ENCODE measurements at places on chromosomes 6 and 20.

- DNase-seq: no peak
Measured at GRCh38 chr6:3372184-3372846, 84.5 kb downstream of the SLC22A23 start.

DNA sequence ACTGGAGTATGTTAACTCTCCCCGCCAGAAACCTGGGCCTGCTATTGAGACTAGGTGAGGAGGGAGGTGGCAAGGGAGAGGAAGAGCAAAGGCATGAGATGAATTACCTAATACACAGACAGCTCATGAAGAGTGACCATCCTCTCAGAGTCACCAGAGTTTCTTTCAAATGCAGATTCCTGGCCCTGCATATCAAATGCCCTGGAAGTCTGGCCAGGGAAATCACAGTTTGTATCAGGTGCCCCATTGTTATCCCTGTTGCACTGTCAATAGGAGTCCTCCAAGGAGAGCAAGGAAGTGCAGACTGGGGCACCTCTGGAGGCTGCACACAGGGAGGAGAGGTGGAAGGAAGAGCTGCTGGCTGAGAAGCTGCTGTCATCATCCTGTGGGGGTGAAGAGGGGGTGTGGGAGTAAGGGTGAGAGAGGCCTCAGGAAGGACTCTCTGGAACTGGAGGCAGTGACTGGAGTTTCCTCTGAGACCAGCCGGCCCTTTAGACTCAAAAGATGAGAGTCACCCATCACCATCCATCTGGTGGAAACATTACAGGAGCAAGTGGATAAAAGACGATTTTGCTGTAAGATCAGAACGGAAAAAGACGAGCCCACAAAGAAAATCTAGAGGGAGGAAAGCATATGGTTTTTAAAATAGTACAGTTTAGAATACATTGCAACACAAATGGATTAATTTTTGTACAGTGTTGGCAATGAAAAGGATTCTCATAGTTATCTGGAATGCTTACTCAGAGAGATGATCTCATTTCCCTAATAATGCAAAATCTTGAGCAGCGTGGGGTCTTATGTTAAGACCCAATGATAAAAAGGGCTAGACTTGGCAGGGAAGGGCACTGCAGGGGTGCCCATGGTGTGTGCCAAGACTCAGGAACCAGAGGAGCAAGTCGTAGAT is 268.1 kb downstream of the UST start:
- no peak for DNase-seq

DNA sequence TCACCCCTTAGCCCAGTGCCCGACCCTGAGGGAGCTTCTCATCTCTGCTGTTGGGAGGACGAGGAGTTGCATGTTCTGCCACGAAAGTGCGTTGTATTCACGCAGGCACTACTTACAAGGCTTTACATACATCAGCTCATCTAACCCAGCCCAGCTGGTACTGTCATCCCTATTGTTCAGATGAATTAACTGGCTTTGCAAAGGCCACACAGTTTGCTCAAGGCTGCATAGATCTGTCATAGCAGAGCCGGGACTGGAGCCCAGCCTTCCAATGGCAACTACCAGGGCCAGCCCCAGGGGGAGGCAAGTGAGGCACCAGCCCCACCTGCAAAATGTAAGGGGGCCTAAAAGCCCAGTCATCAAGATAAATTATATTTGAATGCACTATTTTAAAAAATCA is 257.6 kb downstream of the NFATC2 start:
- no peak for DNase-seq

DNA sequence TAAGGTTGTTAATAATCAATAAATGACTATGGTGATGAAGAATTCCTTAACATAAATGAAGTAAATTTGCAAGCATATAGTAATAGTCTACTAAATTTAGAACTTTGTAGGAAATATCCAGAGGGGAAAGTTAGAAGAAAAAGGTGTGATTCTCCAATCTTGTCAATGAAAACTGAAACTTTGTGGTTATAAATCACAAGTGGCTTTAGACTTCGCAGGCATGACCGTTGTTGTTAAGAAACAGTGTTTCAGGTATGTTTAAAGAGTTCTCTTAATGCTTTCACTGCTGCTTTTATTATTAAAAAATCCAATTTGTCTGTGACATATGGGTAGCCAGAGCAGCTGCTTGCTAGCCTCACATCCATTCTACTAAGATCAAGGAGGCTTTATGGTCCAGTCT is 475.6 kb upstream of the ADGRB3 start:
- DNase-seq: no peak

- no peak for DNase-seq
Measured at GRCh38 chr6:88538130-88538706, 372.1 kb upstream of the CNR1 start.

DNA sequence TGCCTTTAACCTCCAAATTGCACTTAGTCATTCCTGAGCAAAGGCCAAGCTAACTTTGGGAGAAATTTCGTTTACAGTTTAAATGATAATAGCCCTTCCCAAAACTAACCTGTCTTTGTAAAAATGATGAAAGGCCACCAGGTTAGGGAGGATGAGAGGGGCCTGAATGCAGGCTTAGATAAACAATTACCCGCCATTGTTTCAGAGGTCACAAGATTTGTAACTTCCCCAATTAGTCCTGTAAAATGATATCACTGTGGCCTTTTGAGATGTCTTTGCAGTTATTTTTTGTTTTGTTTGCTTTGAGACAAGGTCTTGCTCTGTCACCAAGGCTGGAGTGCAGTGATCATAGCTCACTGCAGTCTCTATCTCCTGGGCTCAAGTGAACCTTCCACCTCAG is 26.3 kb downstream of the GNL1 start:
- no peak for DNase-seq

- no peak for DNase-seq
Measured at GRCh38 chr20:36969478-36970186, 18.1 kb upstream of the SAMHD1 start.

GRCh38 chr6:78910591-78911171 is 43.3 kb downstream of the IRAK1BP1 start:
- no peak for DNase-seq

DNA sequence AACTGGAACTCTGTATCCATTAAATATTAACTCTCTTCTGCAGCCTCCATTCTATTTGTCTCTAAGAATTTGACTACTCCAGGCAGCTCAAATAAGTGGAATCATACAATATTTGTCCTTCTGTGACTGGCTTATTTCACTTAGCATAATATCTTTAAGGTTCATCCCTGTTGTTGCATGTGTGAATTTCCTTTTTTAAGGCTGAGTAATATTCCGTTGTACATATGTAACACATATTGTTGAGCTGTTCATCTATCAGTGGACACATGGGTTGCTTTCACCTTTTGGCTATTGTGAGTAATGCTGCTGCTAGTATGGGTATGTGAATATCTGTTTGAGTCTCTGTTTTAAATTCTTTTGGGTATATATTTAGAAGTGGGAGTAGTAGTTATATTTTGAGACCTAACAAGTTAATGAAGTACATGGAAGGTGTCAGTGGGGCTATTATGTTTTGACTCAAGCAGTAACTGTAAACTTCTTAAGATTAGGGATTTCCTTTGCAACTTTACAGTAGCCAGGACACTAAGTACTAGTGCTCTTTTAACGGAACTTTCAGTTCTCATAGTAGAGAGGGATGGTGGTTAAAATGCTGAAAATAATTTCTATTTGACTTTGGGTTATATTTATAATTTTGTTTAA is 29.7 kb upstream of the TMEM217 start:
- DNase-seq: no peak

GRCh38 chr6:13413900-13414555 is 73.4 kb downstream of the GFOD1 start:
- no peak for DNase-seq

DNA sequence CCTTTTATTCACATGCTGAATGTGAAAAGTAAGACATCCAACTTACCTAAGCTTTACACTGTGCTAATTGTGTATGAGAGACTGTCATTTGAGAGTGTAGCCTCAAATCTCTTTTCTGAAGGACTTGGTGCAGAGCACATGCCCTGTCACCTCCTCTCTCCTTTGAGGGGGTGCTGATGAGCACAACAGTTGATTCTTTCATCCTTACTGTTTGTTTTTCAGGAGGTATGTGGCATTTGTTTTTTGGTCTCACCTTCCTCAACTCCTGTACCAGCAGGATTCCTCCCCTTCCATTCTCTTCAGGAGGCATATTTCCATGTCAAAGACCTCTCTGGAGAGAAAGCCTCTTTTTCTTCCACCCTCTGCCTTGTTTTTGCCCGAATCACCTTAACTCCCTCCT is 252.6 kb upstream of the CITED2 start:
- no peak for DNase-seq

DNA sequence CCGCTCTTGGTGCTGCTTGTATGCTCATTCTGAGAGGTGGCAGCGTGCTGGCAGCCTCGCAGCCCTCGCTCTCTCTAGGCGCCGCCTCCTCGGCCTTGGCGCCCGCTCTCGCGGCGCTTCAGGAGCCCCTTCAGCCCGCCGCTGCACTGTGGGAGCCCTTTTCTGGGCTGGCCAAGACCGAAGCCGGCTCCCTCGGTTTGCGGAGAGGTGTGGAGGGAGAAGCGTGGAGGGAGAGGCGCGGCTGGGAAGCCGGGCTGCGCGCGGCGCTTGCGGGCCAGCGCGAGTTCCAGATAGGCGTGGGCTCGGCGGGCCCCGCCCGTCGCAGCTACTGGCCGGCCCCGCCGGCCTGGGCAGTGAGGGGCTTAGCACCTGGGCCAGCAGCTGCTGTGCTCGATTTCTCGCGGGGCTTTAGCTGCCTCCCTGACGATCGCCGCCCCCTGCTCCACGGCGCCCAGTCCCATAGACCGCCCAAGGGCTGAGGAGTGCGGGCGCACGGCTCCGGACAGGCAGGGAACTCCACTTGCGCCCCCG is 19.5 kb upstream of the FAM8A1 start:
- DNase-seq: no peak

GRCh38 chr6:158536084-158536890 is 23.6 kb upstream of the TMEM181 start:
- DNase-seq: peak; percentile 48

DNA sequence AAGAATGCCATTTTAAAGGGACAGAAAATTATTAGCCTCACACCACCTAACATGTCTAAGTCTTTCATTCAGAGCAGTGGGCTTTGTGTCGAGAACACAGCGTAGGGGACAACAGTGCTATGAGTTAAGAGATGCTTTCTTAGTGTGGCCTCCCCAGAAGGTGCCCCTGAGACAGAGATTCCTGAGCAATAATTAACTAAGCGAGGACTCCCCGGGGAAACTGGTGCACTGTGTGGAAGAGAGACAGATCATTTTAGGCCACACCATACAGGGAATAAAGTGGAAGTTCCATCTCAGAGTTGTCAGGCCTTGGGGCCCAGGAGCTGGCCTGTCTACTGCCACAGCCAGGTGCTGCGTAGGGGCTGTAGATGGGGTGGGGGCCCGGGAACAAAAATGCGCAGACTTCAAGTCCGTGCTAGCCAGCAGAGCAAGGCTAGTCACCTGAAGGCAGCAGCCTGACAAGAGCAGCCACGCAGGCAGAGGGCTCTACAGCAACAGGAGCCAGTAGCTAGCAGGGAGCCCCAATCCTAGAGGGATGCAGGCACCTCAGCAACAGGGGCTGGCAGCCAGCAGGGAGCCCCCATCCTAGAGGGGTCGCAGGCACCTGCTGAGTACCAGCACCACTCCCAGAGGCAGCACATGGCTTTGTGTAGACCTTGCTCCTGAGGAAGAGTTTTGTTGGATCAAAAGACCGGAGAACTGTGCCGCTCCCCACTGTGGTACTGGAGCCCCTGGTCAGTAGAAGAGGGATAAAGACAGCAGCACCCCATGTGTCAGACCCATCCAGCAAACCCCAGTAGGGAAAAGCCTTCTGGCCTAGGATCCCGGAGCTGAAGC is 63.0 kb upstream of the NXT1 start:
- DNase-seq: no peak

DNA sequence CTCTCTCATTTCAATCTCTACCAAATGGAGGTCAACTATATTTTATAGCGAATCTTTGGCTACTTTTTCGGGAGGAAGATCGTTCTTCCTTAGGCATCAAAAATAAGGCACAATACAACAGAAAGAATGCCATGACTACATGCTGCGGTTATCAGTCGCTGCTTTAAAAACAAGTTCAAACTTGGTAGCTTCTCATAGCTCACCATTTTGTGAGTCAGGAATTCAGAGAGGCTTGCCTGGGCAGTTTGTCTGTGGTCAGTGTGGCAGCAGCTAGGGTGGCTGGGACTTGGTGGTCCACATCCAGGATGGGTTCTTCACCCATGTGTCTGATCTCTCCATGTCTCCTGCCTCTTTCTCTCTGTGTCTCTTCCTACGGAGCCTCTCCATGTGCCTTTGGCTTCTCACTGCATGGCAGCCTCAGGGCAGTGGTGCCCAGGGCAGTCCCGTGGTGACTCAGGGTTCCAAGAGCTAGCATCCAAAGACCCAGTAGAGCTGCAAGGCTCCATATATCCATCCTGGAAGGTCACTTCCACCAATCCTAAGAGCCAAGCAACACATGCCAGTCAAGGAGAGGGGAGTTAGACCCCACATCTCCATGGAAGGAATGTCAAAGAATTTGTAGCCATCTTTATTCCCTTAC is 10.4 kb downstream of the SCML4 start:
- no peak for DNase-seq

DNA sequence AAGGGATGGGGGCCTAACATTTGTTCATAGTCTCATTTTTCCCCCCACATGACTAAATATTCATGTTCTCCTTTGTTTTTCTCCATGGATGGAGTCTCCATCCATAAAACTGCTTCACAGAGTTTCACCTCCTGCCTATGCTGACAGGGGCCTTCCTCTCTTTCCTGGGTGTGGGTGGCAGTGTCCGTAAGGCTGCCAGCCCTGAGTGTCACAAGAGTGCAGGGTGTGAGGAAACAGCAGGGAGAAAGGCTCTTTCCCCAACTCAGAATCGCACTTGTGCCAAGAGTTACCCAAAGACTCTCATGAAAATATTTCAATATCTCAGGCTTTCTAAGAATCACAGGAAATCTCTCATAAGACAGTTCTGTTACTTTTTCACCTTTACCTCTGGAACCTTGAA is 346.2 kb upstream of the MMS22L start:
- no peak for DNase-seq

DNA sequence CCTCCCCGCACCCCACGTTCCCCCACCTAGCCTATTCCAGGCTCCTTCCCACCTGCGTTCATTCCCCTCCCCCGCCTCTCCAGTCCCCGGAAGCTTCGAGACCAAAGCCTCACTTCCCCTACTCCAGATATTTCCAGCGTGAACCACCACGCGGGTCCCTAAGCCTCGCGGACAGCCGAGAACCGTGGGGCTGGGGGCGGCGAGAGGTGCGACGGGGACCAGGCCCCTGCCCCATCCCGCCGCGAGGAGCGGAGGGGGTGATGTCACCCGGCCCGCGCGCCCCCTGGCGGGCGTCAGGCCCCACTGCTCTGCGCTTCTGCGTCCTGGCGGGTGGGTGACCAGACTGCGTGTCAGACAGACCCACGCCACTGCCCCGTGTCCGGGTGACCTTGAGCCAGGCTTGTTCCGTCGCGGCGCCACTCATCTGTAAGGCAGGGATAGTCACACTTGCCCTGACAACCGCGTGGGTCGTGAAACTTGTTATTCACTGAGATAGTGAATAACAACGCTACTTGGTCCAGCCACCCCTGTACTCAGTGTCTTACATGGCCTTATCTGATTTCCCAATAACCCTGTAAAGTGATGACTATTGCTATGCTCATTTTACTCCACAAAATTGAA is 9.0 kb upstream of the HSP90AB1 start:
- DNase-seq: peak; percentile 67

Data from central memory CD8-positive, alpha-beta T cell (primary cell).